ENCODE measurements at places on chromosomes 4 and X.
A peak's percentile ranks its signal among the peaks of the same experiment; 100 is the strongest.

- no peak for DNase-seq
Measured at GRCh38 chr4:156018383-156018782, 64.7 kb upstream of the CTSO start.

DNA sequence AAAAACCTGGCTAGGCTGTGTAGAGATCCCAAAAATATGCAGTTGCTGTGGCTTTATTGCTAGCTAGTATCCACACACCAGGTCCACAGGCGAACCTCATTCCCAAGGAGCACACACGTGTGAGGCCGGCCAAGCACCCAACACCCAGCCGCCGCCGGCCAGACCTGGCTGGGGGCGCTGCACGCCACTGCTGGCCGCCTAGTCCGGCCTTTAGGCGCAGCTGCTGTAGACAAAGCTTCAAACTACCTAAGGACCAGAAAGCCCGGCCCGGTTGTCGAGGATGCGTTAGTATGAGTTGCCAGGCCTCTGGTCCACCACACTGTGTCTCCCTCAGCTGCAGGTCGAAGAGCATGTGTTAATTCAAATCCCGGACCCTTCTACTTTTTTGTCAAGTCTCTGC is 3.1 kb downstream of the POU3F4 start:
- DNase-seq, result no peak

DNA sequence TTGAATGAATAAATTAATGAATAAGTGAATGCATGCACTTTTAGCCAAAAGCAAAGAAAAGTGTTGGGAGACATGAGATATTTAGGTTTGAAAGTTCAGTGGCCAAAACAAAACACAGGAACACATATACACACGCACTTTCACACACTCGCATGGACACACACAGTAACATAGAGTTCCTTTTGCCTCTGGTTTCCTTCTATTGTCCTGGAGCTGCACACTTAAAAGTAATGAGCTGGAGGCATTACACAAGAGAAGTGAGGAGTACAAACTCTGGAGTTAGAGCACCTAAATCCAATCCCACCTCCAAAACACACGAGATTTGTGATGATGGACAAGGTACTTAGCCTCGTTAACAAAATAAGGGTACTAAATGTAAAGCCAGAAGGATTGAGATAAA is 18.7 kb downstream of the PPA2 start:
- DNase-seq, result no peak

DNA sequence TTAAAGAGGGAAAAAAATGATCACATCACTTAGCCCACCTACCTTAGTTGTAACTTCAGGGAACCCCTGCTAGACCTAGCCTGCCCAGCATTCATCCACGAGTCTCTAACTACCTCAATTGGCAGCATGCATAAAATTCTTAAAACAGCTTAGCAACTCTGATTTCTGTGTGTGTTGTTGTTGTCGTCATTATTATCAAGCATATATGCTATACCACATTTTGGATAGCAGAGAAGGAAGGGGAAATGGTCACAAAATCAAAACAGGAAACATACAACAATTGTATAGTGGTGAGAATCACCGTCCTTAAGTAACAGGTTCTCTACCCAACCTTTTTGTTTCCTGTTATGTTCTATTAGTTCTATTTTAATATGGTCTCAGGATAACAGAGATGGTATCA is 2.7 kb upstream of the ACOT9 start:
- DNase-seq, result no peak

DNA sequence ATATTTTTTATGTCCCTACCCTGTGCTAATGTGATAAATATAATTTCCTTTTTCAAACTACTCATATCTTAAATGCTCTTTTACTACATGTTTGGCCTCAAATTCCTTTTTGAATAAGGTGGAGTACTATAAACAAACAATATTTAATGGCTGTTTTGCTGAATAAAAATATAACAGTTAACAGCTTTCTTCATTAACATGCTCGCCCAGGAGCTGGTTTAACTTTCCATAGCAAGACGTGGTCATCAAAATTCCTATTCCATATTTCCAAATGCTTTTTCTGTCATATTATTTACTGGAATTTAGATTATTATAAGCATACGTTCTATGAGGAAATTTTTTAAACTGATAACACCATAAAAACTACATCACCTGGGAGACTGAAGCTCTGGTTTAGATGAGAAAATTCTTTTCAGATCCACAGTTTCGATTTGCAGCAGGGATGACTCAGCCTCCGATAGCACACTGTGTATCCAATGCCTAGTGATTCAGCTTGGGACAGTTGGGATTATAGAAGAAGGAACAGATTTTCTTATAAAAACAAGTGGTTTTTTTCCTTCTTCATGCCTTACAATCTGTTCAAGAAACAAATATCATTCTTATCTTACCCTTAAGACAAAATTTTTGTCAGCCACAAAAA is 129.1 kb downstream of the FBXO8 start:
- DNase-seq, result peak; percentile 62

- no peak for DNase-seq
Measured at GRCh38 chrX:38881066-38881465, 79.8 kb downstream of the MID1IP1 start.

GRCh38 chr4:72629540-72629939 is 60.5 kb upstream of the ADAMTS3 start:
- no peak for DNase-seq

All from fibroblast of skin of back (primary cell).